Gastroesophageal sphincter (tissue), 4 donors: ENCODE measurements at places on chromosomes 4 and X.

- no peak for ATAC-seq
These were observed 103.5 kb downstream of the TMA16 start for GRCh38 chr4:163598028-163598427.

DNA sequence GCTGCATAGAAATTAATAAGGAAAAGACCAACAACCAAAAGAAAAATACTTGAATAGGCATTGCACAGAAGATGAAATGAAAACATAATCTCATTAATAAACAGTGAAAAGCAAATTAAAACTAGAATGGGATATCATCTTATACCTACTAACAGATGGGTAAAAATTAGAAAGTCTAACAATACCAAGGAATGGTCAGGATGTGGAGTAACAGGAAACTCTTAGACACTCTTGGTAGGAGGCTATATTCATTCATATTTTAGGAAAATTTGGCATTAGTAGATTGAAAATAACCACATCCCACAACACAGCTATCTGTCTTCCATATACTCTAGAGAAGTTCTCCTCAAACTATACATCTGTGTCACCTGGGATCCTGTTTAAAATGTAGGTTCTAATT lies 36.3 kb downstream of the SEC24B start:
- ATAC-seq = no peak

- no peak for ATAC-seq
These were observed 805.3 kb upstream of the EPHA5 start for GRCh38 chr4:66475596-66475995.

DNA sequence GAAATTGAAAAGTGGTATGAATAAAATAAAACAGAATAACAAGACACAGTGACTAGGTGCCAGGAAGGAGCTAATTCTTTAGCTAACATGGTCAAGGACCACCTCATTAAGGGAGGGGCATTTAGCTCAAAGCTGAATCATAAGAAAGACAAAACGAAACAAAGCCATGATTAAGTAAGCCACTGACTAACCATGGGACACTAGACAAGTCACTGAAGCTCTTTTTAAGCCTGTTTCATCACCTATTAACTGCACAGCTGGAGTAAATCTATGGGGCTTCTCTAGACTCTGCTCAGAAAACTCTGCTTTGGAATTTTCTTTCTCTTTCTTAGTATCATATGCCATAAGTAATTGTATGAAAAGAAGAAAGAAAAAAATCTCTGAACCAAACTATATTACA lies 49.8 kb upstream of the C1QTNF7 start:
- ATAC-seq = peak; percentile 78

DNA sequence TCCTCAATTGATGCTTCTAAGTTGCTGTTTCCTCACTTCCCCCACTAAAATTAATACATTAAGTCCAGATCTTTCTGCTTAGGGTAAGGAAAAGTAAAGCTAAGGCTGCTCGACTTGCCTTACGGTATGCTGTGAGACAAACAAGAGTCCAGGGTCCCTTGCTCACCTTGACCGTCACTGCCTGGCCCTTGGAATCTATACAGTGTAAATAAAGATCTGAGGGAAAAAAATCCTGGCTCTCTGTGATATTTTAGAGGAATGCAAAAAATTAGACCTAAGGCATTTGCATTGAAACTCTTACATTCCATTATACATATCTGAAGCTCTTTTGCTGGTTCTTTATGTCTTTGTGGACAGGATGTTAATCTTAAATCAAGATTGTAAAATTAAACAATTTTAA lies 129.6 kb upstream of the HCCS start:
- no peak for ATAC-seq

- ATAC-seq = no peak
These were observed 6.2 kb upstream of the TMEM128 start for GRCh38 chr4:4254199-4254598.

GRCh38 chr4:187814737-187815465 lies 180.7 kb upstream of the ZFP42 start:
- no peak for ATAC-seq

DNA sequence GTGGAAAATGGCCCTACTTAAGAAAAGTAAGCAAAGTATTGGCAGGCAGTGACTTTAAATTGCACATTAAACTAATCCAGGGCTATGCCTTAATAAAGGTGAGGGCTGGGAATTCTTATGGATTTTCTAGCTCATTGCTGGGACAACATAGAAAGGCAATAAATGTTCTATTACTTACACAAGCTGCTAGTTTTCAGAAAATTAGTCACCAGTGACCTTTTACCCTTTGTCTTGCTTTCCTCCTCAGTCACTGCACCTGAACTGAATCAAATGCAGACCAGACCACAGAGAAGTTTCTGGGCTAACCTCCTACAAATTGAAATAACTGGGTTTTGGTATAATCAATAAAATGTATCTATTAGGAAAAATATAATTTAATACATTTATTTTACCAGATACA lies 694.4 kb upstream of the FAM241A start:
- no peak for ATAC-seq

- ATAC-seq = no peak
These were observed 145.7 kb downstream of the EDA start for GRCh38 chrX:69761633-69762032.

- no peak for ATAC-seq
These were observed 584.2 kb upstream of the INTU start for GRCh38 chr4:127048376-127049044.

DNA sequence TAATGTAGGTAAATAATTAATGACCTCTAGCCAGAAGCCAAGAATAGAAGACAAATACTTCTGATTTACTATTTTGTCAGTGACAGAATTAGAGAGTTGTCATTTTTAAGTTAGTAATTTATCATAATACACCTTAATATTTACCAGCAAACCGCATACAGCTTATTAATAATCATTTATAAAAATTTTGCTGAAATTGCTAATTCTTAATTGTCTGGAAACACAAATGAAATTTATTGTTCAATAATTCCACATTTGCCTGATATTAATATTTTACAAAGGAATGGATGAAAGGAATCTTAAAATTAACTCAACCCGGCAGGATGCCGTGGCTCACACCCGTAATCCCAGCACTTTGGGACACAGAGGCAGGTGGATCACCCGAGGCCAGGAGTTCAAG lies 44.7 kb downstream of the PROM1 start:
- ATAC-seq = no peak

GRCh38 chrX:18290200-18290599 lies 64.3 kb downstream of the SCML2 start:
- ATAC-seq = no peak

DNA sequence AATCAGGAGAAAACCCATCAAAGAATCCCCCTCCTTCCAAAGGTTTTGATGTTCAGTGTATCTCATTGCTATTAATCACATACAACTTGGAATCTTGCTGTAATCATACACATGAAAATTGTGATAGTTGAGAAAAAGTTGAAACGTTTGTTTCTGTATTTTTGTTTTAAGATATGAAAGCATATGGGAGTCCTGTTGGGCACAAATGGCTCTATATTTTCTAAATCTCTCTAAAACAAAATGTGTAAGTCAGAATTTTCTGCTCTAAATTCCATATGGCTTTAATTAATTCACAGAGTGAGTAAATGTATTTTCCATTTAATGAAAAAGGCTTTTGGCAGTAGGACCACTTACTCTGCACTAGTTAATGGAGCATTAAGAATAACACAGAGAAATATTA lies 140.2 kb downstream of the MOSPD2 start:
- ATAC-seq = no peak

DNA sequence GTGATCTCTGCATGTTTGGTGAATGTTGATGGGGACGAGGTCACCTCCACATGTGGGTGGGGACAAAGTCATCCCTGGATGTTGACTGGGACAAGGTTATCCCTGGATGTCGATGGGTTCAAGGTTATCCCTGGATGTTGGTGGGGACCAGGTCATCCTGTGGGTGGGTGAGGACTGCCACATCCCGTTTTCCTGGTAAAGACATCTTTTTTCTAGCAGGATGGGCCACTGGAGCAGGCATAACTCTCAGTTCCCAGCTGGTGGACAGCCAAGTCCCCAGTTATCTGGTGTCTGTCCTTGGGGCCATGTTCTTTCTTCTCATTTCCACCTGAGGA lies 28.3 kb upstream of the PLCXD1 start:
- ATAC-seq = no peak

DNA sequence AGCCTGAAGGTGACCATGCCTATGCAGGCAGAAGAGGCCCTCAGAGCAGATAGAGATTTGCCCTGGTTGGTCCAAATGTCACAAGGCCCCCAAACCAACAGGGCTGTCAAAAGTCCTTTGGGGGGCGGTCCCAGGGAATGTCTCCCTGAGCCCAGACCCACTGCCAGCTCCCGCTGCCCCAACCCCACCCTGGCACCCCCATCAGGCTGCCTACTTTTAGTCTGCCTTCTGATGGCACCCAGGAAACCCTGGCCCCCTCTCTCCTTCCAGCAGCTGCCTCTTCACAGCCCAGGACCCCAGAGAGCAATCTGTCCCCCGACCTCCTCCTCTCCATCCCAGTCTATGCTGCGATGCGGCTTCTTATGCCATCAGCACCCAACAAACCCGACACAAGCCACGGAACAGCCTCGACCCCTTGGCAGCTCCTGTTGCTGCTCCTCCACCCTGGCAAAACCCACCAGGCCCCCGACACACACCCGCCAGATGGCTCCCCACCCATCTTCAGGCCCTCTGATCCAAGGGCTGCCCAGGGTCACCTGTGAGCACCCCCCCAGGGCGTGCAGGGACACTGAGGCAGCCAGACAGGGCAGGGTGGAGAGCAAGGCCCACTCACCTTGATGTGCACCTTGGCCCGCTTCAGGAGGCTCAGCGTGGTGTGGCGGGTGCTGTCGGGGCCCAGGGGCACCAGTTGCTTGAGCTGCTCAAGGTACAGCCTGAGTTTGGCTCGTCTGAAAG lies 9.9 kb downstream of the MXD4 start:
- ATAC-seq = no peak

DNA sequence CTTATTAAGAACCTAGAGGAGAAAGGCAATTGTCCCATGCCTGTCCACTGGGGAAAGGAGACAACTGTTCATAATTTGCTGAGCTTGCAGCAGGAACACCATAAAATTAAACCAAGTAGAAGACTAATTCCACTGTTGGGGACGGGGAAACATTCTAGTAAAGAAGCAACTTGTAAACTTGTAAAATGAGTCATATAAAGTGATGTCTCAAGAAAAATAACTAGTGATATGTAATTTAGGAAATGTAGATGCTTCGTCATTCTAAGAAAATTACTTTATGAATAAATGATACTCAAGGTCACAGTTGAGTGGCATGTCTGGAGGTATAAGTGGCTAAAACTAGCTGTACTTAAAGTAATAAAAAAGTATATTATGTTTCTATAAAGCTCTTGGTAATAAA lies 121.2 kb upstream of the MID1 start:
- no peak for ATAC-seq

DNA sequence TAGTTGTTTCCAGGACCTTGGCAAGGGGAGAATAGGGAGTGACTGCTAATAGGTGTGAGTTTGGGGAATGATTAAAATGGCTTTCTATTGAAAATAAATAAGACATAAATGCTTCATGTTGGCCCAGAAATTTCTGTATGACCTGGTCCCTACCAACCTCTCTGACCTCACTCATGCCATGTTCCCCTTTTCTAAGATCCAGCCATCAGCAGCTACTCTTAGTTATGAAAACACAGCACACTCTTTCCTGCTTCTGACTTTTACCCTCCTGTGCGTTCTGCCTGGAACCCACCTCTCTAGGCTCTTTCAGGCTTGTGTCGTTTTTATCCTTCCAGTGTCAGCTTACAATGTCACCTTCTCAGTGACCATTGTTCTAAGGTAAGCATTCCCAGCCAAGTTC lies 14.8 kb upstream of the CXCL5 start:
- no peak for ATAC-seq

- ATAC-seq = no peak
These were observed 177.6 kb upstream of the GLRA2 start for GRCh38 chrX:14351611-14352303.

- no peak for ATAC-seq
These were observed 107.3 kb downstream of the PDE5A start for GRCh38 chr4:119521268-119521667.

DNA sequence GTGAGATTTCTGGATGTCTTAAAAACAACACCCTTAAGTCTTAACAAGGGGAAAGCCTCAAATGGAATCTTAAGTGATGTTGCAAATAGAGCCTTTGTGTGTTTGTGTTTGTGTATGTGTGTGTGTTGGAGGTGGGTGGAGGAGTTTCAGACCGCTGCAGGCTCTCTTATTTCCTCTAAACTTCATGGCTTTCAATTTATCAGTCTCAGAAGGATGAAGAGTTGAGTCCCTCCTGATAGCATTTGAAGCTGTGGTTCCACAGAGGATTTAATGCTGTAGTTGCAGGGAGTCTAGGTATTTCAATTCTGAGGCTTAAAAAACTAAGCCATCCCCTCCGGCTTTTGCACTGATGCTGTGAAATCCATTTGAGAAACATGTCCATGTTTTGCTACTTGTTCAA lies 4.3 kb upstream of the AGA start:
- ATAC-seq = no peak

DNA sequence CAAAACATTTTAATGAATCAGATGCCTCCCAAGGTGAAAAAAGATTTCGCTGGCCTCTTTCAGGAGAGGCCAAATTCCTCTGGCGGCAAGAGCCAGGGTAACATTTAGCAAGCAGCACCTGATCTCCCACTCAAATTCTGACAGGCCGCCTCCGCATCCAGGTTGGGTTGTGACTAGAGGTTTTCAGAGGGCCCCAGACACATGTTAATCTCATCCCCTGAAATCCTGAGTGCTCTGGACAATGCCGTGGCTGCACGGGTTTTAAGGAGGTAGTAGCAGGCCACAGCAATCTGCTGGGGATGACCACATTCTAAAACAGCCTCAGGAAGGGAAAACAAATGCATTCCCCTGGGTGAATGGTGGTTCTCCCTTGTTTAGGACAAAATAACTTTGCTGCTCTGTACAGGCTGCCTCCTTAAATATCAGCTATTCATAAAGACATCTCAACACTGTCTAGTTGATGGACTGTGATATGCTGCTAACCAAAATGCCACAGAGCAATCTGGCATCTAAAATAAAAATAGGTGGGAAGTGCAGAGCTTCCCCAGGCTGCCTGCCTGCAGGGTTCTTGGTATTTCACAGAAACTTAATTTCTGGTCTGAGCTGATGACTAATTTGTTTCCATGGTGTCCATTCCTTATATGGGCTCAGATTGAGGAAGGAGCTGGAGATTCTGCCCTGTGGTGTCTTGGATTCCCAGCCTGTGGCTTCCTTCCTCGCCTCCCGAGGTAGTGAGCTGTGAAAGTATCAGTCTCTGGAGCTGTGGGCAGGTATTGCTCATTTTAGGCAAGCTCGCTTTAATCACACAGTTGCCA lies 202.0 kb downstream of the DCLK2 start:
- peak; percentile 53 for ATAC-seq

DNA sequence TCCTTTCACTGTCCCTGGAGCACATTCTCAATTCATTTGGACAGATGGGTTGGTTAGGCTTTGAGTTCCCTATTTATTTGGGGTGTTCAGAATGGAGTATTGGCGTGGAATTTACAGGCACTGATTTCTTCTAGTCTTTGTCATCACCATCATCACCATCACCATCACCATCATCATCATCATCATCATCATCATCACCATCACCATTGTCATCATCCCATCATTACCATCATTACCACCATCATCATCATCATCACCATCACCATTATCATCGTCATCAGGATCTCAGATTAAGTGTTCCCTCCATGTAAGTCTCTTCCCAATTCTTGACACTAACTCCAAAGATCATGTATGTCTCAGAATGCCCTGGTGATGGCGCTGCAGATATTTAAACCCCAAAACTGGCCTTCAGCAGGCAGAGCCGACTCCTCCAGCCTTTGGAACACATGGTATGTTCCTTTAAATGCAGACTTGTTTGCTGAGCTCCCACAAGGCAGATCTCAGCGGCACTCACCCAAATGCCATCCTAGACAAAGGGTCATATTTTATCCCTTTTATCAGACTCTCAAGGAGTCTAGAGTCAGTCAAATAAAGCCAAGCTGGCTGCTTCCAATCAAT lies 19.8 kb upstream of the FAM9A start:
- no peak for ATAC-seq

GRCh38 chr4:11614426-11614825 lies 185.7 kb upstream of the HS3ST1 start:
- no peak for ATAC-seq
